ENCODE measurements at places on chromosomes 13 and 19.

GRCh38 chr13:42333613-42334328, 61.8 kb downstream of the AKAP11 start:
- DNase-seq = no peak

GRCh38 chr13:78215458-78216108, 297.0 kb upstream of the EDNRB start:
- no peak for DNase-seq

DNA sequence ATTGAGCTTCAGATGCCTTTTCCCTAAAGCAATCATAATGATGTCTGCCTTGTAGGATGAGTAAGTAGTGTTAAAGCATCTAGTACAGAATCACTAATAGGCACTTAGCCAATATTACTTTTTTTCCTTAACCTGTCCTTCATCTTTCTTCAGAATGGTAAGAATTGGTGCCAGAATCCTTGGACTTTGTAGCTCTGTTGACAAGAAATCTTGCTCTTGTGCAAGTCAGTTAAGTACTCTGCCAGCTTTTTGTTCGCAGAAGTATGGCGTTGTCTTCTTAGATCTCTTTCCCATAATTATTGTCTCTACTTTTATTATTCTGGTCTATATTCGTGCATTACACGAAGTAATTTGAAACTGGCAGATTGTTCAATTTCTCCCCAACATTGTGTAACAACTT, 554.5 kb downstream of the PCDH9 start:
- no peak for DNase-seq

DNA sequence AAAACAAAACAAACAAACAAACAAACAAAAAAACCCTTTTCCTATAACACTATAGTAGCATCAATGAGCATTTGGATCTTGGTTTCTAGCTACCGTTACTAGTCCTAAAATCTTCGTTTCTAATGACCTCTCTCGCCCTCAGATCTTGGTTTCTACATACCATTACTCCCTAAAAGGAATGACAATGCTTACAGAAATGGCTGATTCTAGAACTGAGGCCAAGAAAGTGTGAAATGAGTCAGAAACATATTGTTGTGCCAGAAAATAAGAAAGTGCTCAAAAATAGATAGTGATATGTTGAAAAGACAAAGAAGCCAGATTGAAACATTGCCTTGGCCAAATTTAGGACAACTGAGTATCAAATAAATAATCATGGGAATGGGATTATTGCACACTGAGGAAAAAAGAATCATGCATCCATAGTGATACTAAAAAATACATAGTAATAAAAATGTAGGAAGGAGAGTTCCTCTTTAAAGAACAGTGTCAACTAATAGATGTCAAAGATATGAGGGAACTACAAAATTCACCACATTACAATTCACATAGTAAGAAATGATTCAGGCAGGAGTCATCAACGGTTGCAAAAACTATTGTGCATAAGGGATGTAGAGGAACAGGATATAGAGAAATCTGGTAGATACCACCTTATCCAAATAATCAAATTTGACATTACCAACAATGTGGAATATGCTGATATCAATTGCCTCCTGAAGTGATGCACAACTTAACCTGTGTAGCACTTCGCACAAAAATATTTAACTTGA, 386.6 kb downstream of the DIAPH3 start:
- no peak for DNase-seq

DNA sequence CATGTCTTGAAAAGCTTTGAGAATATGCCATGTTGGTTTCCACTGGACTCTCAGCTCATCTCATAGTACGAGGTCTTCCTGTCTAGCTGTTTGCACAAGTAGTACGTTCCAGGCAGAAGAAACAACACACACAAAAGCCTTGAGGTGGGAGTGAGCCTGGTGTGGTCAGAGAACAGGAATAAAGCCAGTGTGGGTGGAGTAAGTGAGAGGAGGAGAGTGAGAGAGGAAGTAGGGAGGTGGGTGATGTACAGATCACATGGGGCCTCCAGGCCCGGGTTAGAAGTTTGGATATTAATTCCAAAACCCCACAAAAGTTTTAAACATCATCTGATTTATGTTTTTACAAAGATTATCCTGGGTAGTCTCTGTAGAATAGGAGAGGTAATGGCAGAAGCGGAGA, 230.6 kb downstream of the MTUS2 start:
- DNase-seq = no peak

DNA sequence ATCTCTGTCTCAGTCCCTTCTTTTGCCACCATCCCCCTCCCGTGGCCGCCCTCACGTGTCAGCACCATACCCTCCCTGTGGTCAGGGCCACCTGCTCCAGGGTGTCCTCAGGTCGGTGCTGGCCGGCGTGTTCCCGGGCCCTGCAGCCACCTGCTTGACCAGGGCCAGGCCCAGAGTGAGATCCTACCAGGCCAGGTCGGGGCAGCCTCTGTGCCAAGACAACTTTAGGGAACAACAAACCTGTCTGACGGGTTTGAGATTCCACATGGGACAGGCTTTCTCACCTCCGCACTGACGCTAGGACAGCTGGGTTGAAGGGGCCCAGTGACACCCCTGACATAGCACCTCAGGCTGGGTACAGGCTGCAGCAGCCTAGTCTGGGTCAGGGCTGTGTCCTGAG, 7.5 kb upstream of the SBNO2 start:
- no peak for DNase-seq

DNA sequence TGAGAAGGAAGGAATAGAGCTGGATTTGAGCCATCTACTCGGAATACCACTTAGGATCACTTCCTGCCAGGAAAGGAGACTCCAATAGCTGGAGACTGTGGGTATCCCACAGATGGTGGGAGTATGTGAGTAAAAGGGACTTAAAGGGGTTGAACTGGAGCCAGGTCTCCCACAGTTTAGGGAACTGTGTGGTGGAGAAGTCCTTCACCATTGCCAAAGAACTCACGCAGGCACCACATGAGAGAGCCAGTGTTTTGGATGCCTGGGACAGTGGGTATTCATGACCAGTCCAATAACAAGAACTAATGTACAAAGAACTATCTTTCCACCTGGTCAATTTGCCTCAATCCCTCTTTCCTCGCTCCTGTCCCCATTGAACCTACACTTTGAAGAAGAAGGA, 24.4 kb upstream of the MYCBP2 start:
- DNase-seq = no peak

DNA sequence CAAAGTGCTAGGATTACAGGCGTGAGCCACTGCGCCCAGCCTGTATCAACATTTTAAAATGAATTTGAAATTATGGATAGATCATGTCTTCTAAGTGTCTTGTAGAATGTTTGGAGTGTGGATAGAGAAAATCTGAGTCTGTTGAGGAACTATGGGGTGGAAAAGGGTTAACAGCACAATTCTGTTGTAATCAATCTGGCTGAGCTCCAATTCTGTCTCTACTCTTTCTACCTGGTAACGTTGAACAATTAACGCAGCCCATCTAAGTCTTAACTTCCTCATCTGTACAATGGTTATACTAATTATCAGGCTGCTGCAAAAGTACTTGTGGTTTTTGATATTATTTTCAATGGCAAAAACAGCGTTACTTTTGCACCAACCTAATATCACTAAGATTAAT, 4.1 kb downstream of the FPR2 start:
- DNase-seq = no peak

DNA sequence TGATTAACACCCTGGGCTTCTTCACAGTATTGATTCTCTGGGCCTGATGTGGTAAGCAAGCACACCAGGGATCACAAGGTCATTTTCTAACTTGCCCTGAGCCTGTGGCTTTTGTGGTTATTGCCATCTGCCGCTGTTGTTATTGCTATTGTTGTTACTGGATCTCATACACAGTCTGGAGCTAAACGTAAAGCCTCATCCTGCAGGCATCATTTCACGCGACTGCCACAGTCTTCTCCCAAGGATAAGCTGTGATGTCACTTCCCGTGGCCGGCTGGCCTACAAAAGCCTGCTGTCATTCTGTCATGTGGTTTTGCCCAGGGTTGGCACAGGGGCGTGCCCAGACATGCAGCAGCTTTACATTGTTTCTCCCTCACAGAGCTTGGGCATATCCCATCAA, 154.0 kb upstream of the GPR12 start:
- DNase-seq = peak; percentile 40

DNA sequence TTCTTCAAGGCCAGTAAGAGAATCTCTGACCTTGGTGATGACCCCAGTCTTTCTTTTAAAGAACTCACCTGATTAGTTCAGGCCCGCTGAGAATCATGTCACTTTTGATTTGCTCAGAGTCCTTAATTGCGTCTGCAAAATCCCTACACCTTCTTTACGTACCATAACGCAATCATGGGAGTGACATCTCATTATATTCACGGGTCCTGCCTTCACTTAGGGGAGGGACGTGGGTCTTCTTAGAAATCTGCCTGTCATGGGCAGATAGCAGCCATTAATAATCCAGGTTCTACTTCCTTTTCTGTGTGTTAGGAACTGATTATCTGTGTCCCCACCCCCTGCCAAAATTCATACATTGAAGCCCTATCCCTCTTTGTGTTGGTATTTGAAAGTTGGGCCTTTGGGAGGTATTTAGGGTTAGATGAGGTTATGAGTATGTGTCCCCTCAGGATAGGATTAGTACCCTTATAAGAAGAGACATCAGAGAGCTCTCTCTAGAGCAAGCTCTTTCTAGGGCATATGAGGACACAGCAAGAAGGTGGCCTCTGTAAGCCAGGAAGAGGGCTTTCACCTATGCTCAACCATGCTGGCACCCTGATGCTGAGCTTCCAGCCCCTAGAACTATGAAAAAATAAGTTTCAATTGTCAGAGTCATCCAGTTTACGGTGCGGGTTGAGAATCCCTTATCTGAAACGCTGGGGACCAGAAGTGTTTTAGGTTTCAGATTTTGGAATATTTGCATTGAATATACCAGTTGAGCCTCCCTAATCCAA, 9.9 kb downstream of the TPP2 start:
- no peak for DNase-seq
